Stimulated activated CD4-positive, alpha-beta T cell treated with anti-CD3 and anti-CD28 coated beads, TNF-alpha, amount 100 ng/mL, for 1 hour (primary cell): ENCODE measurements at places on chromosomes 7 and 10.

GRCh38 chr10:22693371-22693784, 21.0 kb downstream of the PIP4K2A start:
- DNase-seq: no peak

DNA sequence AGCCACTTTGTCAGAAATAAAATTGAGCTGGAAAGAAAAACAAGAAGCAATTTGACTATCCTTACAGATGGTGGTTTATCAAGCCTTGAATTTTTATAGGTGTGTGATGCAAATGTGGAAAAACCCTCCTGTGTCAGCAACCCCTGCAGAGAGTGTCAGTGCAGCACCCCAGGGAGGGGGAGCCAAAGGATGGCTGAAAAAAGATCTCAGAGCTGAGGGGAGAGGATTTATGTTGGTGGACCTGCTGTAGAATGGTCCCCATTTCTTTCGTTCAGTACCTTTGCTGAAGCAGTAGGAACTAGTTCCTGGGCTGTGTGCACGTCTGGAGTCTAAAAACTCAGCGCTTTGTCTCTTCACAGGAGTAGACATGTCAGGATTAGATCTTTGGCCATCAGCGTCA, 239.0 kb downstream of the PHTF2 start:
- no peak for DNase-seq

GRCh38 chr10:110413903-110414547, 83.7 kb upstream of the DUSP5 start:
- DNase-seq: peak; percentile 11

- DNase-seq: no peak
Observed at GRCh38 chr10:131769571-131770410, 131.0 kb upstream of the PPP2R2D start.

DNA sequence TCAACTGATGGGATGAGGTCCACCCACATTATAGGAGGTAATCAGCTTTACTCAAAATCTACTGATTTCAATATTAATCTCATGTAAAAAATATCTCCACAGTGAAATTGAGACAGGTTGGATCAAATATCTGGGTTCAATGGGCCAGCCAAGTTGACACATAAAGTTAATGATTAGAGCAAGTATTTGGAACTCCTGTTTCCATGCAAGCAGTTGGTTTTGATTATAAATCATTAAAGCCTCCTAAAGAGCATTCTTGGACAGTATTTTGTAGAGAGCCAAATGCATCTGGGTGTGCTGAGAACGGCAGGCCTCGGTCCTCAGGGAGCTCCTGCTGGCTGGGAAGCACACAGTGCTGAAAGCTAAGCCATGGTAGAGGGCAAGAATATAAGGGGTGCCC, 126.9 kb upstream of the BTBD16 start:
- DNase-seq: no peak

GRCh38 chr7:149875396-149875795, 1.6 kb downstream of the ATP6V0E2 start:
- DNase-seq: no peak

- peak; percentile 6 for DNase-seq
Observed at GRCh38 chr7:7183061-7183837, 905 bp downstream of the C1GALT1 start.

GRCh38 chr10:111756217-111757061, 427.1 kb downstream of the GPAM start:
- DNase-seq: no peak

- no peak for DNase-seq
Observed at GRCh38 chr10:4658777-4659176, 167.2 kb upstream of the AKR1E2 start.

DNA sequence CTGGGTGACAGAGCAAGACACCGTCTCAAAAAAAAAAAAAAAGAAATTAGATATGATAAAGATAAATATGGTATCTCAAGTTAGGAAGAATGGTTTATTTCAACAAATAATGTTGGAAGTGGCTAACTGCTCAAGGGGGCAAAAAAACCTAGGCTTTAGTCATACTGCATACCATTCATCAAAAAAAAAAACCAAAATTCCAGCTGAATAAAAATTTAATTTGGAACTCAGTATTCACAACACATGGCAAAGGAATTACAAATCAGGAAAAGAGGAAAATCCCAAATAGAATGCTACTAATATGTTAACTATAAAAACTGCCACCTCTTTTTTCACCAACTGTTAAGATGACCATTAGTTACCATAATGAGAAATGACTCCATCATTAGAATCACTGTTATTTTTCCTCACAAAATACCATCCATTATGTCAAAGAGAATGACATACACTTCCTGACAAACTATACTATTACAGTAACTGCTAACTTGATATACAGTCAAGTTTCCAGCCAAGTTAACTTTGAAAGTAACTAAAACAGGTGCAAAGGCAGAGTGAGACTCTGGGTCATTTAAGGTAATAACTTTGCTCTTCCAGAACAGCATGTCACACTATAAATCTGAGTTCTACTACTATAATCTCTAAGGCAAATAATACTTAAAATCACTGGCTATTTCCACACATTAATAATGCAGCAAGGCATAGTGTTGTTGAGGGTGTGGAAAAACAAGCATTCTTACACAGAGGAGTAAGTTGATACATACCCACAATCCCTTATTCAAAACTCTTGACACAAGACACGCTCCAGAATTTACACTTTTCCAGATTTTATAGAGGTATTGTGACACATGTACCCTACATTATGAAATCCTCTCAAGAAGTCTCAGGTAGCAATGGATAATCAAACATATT, 10.2 kb downstream of the KBTBD2 start:
- DNase-seq: no peak

DNA sequence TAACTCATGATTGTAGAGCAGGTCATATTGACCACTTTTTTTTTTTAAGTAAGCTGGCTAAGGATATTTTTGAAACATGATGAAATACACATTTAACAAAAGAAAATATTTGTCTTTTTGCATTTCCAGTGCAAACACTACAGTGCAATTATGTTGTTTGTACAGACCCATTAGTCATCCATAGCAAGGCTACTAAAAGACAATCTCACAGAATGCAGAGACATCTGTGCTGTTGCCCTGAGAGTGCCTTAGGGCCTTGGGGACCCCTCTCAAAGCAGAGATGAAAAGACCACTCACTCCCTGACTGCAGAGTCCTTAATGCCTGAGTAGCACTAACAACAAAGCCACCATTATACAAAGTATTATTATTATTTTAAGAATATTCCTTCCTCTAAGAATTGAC, 104.5 kb downstream of the NRCAM start:
- no peak for DNase-seq

GRCh38 chr7:55575098-55575497, 2.8 kb upstream of the VOPP1 start:
- no peak for DNase-seq
